ENCODE measurements at places on chromosomes 1 and 21.

DNA sequence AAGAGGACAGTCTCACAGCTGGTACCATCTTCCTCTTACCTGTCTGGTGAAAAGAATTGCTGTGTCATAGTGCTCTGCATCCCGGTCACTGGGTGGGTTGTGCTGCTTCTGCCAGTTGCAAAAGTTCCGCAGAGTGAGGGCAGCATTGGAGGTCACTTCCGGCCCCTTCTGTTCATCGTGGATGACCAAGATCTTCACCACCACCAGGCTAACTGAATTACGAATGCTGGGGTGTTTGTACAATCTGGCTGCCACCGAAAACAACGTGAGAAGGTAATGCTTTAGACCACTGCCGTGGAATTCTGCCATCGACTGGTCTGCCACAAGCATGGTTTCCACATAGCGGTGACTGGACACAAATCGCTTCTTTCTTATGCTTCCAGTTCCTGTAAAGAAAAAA, 2.9 kb downstream of the ADAMTS1 start:
- DNase-seq, result no peak

DNA sequence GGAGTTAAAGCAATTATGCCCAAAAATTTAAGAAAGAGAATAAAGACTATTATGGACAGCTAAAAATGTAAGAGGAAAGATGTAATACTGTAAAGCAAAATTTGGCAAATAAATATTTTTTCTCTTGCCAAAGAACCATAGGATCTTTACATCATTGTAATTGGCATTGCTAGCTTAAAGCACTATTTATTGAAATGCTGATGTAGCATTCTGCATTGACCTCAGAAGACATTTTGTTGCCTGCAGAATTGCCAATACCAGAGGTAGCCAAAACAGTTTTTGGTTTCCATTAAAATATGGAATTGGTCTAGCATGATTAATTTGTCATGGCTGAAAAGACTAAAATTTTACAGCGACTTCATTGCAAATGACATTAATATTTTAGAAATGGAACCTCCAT, 191.5 kb upstream of the CHODL start:
- no peak for DNase-seq

- DNase-seq, result no peak
These were observed 13.3 kb downstream of the FBXO2 start for GRCh38 chr1:11640944-11641343.

DNA sequence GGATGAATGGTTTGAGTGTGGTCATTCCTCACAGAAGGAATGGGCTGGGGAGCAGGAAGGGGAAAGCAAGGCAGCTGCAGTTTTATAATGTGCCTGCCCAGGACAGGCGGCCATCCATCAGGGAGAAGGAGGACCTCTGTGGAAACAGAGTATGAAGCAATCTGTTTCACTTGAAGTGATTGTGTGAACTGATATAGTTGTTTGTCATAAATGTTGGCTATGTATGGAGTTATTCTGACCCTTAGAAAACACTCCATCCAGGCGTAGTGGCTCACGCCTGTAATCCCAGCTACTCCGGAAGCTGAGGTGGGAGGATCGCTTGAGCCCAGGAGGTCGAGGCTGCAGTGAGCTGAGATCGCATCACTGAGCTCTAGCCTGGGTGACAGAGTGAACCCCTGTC, 46.5 kb downstream of the NENF start:
- no peak for DNase-seq

DNA sequence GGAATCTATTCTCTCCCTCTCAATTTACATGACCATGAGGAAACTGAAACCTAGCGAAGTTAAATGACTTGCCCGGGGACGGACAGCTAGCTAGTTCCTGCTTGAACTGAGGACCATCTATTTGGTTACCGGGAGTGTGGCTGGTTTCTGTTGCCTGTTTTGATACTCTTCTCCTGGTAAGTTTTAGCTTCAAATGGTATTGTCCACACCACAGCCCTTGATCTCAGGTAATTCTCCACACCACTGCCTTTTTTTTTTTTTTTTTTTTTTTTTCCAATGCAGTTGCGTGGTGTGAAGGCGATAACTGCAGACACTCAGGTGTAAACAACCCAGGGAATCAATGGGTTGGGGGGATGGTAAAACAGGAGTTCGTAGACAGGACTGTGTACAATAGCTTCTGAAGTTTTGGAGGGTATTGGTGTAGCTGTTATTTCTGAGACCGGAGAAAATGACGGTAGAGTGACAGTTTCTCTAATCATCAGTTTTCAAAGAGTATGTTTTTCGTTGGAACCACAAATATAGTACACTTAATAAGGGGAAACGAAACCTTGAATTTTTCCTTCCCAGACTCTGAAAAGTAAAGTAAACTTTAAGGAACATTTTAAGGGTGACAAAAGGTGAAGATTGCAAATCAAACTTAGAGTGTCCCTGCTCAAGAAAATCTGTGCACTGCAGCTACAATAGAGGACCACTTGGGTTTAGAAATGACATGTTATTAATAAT, 125.3 kb upstream of the CACYBP start:
- peak; percentile 41 for DNase-seq

- DNase-seq, result peak; percentile 75
These were observed 51.5 kb downstream of the SYT2 start for GRCh38 chr1:202658769-202659168.

DNA sequence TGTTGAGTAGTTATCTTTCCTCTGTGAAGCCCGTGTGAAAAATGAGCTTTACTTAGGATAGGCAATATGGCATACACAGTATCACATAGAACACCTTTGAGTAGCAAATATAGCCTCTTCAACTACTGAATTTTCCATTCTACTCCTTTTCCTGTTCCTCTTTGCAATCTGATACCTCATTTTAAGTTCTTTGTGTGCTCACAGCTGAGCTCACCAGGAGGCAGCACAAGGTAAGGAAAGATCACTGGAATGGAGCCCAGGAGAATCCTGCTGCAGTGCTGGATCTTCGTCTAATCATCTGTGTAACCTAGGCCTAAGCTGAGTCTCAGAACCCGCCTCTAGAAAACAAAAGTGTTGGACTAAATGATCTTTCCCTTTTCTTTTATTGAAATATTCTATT, 171.0 kb downstream of the LRRC40 start:
- peak; percentile 88 for DNase-seq

DNA sequence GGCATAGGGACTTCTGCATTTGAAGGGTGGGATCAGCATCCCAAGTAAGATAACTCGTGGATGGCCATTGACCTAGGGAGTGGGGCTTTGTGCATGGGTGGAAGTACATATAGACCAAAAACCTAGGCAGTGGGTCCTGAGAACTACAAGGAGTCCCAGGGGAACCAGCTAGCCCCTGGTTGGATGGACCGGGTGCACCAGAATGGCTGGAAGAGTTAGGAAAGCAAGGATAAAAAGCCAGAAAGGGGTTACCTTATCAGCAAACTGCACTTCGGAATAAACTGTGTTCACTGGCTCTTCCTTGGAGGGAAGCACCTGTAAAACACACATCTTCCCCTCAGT, 26.6 kb upstream of the SLAMF6 start:
- DNase-seq, result no peak

- DNase-seq, result peak; percentile 92
These were observed 51.9 kb downstream of the AGPAT3 start for GRCh38 chr21:43916691-43917514.

DNA sequence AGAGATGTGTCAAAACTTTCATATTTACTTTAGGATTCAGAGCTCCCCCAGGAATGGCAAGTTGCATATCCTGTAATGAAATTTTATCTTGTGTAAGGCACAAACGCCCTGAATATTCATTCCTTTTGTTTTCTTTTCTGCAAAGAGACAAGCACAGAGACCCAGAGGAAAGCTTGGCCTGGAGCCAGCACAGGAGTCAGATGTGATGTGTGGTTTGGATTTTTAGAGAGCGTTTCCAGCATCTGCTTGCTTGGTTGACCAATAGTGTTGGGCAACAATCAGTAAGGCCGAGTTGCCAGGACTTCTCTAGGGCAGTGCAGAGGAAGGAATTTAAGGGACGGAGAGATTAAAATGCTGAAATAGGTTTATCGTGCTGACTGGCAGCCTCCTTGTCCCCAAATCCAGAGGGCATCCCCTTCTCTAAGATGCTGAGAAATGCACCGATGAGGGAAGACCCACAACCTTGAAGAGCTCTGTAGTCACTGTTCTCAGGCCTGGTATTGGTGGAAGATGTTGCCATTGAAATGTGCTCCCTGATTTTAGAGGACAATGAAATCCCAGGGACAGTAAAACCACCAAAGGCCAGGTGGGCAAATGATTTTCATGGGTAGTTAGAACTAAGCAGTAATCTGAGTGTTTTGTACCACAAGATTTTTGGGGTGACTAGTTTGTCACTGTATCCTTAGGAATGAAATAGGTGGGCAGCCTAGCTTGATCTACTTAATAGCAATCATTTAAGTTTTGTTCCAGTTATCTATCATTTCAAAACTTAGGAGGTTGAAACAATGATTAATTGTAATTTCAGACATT, 37.9 kb upstream of the RHOU start:
- DNase-seq, result peak; percentile 74

GRCh38 chr1:76260279-76260678, 185.7 kb downstream of the ST6GALNAC3 start:
- no peak for DNase-seq

GRCh38 chr1:116504308-116505156, 66.3 kb downstream of the CD58 start:
- no peak for DNase-seq

- DNase-seq, result no peak
These were observed 340.3 kb downstream of the BRINP2 start for GRCh38 chr1:177511036-177511435.

- DNase-seq, result peak; percentile 76
These were observed 822.2 kb downstream of the MRPL39 start for GRCh38 chr21:24785033-24785432.

- DNase-seq, result no peak
These were observed 105.7 kb downstream of the NME7 start for GRCh38 chr1:169261884-169262283.

- peak; percentile 76 for DNase-seq
These were observed 66.0 kb upstream of the SLC25A33 start for GRCh38 chr1:9473032-9473807.

DNA sequence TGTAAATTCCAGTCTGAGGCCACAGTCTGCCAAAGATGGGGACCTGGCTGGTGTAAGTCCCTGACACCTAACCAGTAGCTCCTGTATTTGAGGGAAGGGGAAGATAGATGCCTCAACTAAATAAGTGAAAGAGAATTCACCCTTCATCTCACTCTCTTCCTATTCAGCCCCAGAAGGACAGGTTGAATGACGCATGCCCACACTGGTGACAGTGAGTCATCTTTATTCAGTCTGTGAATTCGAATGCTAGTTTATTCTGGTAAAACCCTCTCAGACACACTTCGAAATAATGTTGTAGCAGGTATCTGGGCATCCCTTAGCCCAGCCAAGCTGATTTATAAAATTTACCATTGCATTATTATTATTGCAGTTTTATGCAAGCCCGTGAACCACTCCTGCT, 617.0 kb upstream of the PRMT6 start:
- DNase-seq, result no peak

DNA sequence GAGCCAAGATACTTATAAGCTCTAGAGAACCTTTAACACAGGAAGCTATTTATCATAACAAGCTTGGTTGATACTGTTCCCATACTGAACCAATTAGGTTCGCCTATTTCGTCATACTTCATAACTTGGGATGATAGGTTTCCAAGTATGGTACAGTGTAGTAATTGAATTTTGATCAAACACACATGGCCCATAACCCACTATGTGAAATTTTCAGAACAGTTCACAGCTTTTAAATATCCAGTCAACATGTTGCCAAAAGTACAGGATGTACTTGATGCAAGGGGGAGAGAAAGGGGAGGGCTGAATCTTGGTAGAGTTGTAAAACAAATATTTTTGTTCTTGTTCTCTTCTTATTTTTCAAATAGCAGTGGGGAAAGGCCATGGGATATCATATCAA, 86.6 kb downstream of the TM2D1 start:
- DNase-seq, result no peak

GRCh38 chr21:43717967-43718871, 710 bp upstream of the PDXK start:
- DNase-seq, result no peak

GRCh38 chr1:113103048-113103447, 30.1 kb downstream of the LRIG2 start:
- no peak for DNase-seq

DNA sequence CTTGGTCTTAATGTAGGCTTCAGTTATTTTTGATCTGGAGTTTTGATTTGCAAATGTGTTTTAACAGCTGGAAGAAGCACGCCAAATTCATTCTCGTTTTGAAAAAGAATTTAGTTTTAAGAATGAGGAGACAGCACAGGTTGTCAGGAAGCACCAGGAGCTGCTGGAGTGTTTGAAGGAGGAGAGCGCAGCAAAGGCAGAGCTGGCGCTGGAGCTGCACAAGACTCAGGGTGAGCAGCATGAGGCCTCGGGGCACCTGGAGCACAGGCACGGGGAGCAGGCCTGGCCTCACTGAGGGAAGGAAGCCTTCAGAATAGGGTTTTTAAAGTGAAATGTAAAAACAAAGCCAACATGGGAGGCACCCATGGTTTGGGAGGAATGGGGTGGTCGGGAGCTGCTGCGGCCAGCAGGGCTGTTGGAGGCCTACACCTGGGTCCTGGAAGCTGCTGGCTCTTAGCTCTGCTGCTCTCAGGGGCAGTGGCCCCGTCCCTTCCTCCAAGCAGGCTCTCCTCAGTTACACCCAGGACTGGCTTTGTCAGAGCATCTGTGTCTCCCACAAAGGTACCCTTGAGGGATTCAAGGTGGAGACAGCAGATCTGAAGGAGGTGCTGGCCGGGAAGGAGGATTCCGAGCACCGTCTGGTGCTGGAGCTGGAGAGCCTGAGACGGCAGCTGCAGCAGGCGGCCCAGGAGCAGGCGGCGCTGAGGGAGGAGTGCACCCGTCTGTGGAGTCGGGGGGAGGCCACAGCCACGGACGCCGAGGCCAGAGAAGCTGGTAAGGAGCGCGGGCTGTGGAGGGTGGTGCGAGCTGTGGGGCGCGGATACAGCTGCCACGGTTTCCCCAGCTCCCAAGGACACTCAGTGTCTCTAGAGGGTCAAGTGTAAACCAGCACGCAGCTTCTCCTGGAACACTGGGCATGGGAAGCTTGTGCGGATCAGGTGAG, 66.9 kb downstream of the PCNT start:
- no peak for DNase-seq

DNA sequence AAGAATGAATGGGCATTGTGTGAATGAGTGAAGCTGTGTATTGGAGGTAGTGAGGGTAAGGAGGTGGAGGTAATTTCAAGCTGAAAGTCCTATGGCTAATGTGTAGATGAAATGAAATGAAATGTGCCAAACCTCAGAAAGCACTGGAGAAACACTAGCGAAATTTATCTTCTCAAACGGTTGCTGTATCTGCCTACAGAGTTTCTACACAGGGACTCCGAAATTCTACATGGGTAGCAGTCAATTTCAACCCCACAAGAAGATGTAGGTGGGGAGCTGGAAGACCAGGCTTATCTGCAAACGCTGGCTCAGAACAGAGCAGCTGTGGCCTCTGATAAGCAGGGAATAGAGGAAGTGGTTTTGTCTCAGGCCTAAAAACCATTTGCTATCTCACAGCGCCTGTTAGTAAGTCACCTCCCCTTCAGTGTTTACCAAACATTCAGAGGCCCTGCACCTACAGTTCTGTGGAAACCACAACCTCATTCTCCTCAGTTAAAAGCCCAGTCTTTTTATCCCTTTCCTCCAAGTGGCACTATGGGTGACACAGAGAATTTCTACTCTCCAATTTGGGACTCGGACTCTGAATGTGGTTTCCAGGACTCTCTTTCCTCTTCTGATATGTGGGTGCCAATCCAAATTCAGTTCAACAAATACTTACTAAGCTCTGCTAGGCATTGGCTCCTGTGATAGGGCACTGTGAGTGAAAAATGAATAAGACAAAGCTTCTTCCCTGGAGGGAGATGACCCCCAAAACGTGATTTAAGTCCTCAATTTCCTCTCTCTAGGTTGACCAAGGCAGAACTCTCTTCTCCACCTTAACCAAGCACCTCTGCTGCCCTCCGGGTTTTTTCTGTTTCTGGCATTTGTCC, 17.2 kb upstream of the SLAMF6 start:
- DNase-seq, result no peak

Data from NCI-H69 (cell line).